ENCODE measurements at places on chromosomes 5 and 9.

DNA sequence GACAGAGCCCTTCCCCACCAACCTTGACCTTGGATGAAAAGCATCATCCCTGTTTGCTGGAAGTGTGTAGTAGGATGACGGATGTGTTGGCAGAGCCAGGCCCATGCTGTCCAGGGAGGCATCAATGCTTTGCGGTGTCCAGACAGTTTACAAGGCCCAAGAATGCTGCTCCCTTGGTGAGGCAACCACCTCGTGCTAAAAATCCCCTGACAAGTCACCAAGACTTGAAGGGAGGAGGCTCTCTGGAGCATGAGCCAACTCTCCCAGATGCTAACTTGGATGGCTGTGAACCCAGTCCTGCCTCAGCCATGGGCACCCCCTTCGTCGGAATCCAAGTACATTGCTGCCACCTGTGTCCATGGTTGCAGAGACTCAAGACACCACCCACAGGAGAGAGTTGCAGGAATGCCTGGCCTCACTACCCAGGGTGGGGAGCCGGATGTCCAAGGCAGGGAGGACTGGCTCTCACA, 9.5 kb upstream of the NKD2 start:
- no peak for DNase-seq

- no peak for DNase-seq
Measured at GRCh38 chr9:91760906-91761305, 189.1 kb downstream of the ROR2 start.

- no peak for DNase-seq
Measured at GRCh38 chr5:141479776-141480175, 4.0 kb downstream of the PCDHGC3 start.

- no peak for DNase-seq
Measured at GRCh38 chr9:126108240-126108639, 218.4 kb upstream of the MVB12B start.

DNA sequence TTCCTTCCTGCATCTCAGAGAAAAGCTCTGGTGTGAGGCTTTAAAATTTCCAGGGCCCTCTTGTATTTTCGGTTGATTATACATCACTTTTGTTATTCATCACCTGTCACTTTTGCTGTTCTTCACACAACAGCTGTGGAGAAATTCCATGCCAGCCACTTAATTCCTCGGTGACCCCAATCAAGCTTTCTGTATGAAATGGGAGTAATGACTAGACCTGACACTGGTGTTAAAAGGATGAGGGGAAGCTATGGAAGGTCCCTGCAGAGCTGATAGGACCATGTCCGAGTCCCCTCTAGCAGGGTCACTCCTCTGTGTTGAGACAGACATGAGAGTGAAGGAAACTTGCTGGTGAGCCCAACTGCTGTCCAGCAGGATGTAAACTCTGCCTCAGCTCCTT, 59.7 kb downstream of the GPR21 start:
- no peak for DNase-seq

DNA sequence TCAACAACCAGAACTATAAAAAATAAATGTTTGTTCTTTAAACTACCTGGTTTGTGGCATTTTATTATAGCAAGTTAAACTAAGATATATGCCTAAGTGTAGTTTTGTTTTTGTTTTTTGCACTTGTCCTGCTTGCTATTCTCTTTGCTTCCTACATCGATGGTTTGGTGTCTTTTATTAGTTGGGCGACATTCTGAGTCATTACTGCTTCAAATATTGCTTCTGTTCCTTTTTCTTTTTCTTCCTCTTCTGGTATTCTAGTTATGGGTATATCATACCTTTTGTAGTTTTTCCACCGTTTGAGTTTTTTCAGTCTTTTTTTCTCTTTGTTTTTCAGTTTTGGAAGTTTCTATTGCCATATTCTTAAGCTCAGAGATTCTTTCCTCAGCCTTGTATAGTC, 86.9 kb downstream of the MACIR start:
- DNase-seq: no peak

DNA sequence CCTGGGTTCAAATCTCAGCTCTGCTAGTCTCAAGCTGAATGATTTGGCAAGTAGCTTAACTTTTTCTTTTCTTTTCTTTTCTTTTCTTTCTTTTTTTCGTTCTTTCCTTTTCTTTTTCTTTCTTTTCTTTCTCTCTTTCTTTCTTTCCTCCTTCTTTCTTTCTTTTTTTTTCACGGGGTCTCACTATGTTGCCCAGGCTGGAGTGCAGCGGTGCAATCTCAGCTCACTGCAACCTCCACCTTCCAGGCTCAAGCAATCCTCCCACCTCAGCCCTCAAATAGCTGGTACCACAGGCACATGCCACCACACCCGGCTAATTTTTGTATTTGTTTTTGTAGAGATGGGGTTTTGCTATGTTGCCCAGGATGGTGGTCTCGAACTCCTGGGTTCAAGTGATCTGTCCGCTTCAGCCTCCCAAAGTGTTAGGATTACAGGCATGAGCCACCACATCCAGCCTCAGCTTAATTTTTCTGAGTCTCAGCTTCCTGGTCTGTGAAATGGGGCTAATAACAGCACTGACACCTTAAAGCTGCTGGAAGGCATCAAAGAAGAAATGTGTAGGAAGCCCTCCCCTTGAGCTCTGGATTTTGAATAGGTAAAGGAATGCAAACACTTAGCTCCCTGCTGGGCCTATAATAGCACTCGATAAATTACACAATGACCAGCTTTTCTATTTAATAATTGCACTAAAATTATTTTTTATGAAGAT, 17.5 kb upstream of the PPARGC1B start:
- no peak for DNase-seq

GRCh38 chr9:136722969-136723356, 10.6 kb downstream of the DIPK1B start:
- DNase-seq: no peak

GRCh38 chr9:129264388-129264787, 86.3 kb upstream of the IER5L start:
- DNase-seq: no peak
